ENCODE measurements at places on chromosomes 11 and 22.

GRCh38 chr11:117720061-117720511 is 76.9 kb downstream of the DSCAML1 start:
- no peak for DNase-seq

GRCh38 chr22:36406721-36407120 is 19.0 kb upstream of the MYH9 start:
- DNase-seq: no peak

GRCh38 chr11:116129456-116129855 is 625.2 kb upstream of the CADM1 start:
- DNase-seq: no peak

DNA sequence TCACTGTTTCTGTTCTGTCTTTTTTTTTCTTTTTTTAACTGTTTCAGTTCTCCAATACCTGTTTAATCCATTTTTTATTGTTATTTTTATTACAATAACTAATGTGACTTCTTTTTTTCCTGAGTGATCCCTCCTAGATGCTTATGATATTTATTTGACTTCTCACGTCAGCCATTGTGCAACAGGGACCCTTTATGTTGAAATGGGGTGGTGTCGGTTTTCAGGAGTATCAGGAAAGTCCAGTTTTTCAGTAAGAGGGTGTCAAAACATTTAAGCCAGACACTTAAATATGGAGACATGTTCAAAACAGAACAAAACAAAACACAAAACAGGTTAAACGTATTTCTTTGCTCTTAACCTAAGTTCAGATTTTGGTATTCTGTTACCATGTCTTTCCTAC is 418.8 kb downstream of the DYNC2H1 start:
- DNase-seq: no peak

DNA sequence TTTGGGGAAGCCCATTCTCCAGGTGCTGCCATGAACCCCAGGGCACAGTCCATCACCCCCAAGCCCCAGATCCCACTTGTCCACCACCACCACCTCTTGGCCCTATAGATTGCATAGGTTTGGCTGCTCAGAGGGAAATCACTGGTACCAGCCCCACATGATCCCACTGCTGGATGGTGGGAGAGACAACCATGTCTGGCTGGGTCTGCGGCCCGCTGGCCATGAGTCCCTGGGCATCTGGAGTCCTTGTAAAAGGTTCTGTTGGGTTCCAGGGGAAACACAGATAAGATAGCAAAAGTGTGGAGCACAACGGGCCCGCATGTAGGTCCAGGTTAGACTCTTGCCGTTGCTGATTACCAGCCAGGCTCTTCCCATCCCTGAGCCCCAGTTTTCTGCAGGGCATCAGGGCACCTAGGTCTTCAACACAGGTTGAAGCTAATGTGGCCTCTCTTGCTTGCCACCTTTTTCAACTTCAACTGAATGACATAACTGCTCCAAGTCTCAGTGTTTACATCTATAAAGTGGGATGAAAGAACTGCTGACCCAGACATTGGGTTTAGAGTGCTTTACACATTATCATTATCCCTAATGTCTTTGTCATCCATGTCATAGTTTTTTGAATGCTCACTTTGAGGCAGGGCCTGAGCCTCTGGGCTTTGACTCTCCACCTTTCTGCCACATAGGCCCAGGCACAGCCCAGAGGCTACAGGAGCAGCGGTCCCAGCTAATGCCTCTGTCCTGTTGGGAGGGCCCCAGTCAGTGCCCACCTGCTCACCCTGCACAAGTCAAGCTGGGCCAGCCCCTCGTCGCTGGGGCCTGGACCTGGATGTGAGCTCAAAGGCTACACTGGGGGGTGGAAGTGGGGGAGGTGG is 1.0 kb upstream of the TANGO2 start:
- DNase-seq: no peak

DNA sequence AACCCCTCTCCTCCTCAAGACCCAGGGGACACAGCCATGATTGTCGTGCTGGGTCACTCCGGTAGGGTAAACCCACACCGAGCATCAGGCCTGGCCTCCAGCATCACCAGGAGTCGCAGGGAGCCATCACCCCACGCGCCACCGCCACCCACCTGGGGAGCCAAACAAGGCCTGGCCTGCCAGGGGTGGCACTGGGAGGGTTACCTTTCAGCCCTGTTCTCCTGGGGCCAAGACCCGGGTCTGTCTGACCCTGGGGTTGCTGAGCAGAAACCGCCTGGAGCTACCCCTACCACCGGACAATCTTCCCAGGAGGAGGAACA is 39.3 kb upstream of the NNMT start:
- DNase-seq: no peak

- no peak for DNase-seq
These were observed 9.7 kb upstream of the IL10RA start for GRCh38 chr11:117976445-117976844.

- DNase-seq: no peak
These were observed 46.0 kb downstream of the MCM5 start for GRCh38 chr22:35445933-35446332.

GRCh38 chr11:79170321-79170720 is 270.5 kb downstream of the TENM4 start:
- DNase-seq: no peak

DNA sequence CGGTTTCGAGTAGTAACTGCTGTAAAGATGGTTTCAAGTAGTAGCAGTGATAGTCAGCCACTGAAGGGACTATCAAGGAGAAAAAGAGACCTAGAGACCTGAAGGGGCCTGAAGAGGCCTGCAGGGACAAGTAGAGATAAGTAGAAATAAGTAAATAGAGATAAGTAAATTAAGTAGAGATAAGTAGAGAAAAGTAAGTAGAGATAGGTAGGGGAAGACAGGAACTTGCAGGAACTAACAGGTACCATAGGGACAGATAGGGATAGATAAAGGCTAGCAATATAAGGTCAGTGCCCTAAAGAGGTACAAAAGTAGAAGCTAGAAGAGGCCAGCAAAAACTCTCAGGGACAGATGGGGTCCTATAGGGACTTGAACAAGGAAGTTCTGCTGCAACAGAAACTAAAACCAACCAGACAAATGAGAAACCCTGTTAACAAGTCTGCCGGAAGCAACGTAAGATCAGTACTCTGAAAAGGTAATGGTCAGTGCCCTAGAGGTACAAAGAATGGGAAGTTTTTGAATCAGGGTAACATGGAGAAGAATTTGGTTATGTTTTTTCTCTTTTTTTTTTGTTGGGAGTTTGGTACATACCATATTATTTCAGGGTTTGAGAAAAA is 9.6 kb upstream of the SC5D start:
- no peak for DNase-seq

GRCh38 chr11:57596266-57596885 is 1.1 kb upstream of the SERPING1 start:
- DNase-seq: no peak

GRCh38 chr11:122192634-122193255 is 76.7 kb upstream of the BLID start:
- peak; percentile 58 for DNase-seq

- no peak for DNase-seq
These were observed 414.6 kb upstream of the LARGE1 start for GRCh38 chr22:34334893-34335292.

DNA sequence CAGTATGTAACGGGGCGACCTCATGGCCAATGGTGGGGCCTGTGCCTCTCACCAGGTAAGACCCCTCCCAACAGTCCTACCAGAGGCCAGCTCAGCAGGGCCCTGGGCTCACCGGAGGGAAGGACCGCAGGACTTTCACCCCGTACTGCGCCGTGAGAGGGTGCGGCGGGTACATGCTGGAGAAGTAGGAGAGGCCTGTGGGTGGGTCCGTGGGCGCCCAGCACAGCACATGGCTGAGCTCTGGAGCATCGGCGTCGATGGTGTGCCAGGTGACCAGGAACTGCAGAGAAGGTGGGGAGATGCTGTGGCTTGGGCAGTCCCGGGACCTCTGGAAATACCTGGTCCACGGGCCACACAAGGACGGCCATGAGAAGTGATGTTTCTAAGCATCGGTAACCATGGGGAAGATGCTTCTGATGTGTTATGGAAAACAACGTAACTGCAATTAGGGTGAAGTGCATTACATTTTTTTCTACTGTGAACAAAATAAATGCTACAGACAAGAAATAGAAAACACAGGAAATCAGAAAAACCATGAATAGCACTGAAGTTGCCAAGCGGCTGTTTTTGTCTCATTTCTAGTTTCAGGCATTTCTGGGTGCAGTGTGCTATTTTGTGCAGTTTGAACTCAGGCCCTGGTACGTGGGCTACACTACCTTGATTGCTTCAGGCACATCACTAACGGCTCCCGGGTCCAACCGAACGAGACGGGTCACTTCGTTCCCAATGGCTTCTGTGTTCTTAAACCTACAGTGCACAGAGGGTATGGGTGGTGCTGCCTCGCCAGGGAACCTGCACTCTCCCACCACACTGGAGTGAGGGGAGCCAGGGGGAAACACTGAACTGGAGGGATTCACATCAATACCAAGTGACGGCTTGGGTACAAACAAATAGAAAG is 46.5 kb upstream of the SERPIND1 start:
- no peak for DNase-seq

DNA sequence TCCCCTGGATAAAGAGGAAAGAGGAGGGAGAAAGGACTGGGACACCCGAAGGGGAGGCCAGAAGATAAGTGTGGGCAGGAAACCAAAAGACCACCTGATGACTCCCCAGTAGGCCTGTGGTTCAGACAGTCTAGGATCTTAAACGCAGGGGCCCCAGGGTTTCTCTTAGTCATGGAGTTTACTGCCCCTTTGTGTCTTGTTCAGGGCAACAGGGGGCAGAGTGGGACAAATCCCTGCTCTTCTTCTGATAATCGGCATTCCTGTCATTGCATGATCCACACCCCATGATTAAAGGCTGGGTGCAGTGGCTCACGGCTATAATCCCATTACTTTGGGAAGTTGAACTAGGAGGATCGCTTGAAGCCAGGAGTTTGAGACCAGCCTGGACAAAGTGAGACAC is 4.7 kb upstream of the TMPRSS13 start:
- DNase-seq: no peak

- DNase-seq: no peak
These were observed 64.7 kb downstream of the PDE2A start for GRCh38 chr11:72609476-72609875.

DNA sequence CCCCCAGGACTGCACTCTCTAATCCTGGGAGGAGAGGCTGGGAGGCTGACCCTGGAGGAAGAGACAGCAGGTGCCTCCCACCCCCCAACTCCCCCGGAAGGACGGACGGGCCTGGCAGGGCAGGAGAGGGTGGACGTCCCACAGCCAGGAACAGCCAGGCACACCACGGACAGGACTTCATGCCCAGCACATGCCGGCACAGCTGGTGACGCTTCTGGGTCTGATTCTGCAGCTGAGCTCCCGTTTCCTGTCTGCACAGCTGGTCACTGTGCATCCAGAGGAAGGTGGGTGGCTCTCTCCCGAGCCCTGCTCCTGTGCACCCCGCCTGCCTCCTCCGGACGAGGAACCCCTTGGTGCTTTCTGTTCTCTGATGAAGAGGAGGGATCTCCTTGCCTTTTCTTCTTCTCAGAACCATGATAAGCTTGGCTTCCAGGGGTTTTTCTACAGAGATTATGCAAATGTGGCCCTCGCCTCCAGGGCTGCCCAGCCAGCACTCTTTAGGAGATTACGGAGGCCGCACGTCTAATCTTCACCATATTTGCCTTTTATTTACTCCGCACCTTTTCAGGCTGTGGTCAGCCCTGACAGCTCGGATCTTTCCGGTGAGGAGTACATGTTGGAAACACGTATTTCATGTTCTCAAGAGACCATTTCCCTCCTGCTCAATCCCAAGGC is 1295.8 kb downstream of the BRD1 start:
- no peak for DNase-seq

- DNase-seq: no peak
These were observed 9.4 kb downstream of the SOX6 start for GRCh38 chr11:16346975-16347374.

DNA sequence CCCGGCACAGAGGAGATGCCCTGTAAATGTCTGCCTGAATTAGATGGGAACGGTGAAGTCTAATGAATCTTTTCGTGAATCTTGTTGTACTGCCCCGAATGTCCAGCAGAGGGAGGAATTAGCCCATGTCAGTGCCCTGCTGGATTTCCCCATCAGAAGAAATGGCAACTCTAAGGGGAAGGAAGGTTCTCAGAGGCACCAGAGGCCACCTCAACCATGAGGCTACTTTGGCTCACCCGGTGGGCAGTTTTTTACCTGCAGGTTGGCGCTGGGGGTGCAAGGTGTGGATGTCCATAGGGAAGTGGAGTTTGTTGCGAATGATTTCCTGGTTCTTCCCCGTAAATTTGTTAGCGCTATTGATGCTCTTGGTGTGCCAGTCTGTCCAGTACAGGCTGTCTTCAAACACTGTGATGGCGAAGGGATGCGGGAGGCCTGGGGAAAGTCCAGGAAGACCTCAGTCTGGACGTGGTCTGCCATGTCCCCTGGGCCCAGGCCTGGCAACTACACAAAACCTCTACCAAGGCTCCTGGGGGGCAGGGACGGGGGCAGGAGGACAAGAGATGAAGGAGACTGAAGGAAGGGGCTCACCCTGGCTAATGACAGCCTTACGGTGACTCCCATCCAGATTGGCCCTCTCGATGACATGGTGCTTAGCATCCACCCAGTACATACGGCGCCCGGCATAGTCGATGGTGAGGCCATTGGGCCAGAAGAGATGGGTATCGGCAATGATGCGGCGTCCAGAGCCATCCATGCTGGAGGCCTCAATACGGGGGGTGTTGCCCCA is 28.5 kb downstream of the LRP4 start:
- peak; percentile 77 for DNase-seq

GRCh38 chr11:76861490-76861953 is 804 bp downstream of the ACER3 start:
- DNase-seq: peak; percentile 6

- no peak for DNase-seq
These were observed 4.4 kb downstream of the RBX1 start for GRCh38 chr22:40955571-40955970.

GRCh38 chr11:59069087-59069486 is 17.0 kb upstream of the GLYATL1B start:
- no peak for DNase-seq

GRCh38 chr11:128790196-128790595 is 76.9 kb downstream of the KCNJ1 start:
- no peak for DNase-seq

- peak; percentile 54 for DNase-seq
These were observed 92.8 kb upstream of the OR9G4 start for GRCh38 chr11:56841210-56841810.

GRCh38 chr11:14454861-14455632 is 44.6 kb downstream of the COPB1 start:
- peak; percentile 12 for DNase-seq

DNA sequence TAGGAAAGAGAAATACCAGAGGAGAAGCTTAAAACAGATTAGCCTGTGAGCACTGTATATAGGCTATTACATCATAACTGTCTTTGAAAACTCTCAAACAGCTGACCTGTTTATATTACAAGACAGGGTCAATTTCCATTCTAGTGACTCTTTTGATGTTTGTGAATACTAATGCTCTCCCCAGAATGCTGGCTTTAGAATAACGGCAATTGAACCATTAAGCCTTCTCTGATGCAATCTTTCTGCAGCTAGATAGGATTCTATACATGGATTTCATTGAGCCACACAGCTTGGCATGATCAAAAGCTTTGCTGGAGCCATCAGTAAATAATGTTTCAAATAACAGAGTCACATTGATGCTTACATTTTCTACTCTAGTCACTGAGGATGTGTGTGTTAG is 122.7 kb upstream of the FAT3 start:
- DNase-seq: no peak

- no peak for DNase-seq
These were observed 95.2 kb upstream of the TP53I11 start for GRCh38 chr11:45045683-45046471.

- no peak for DNase-seq
These were observed 239.9 kb downstream of the CNTN5 start for GRCh38 chr11:99260696-99261095.

GRCh38 chr11:111416231-111416960 is 37.3 kb upstream of the POU2AF1 start:
- no peak for DNase-seq
